ENCODE measurements at places on chromosomes 5 and 9.

- no peak for DNase-seq
Measured at GRCh38 chr9:91492237-91492636, 68.6 kb upstream of the NFIL3 start.

GRCh38 chr5:145699846-145700245, 135.3 kb downstream of the PRELID2 start:
- no peak for DNase-seq

GRCh38 chr5:157516006-157516405, 56.0 kb downstream of the NIPAL4 start:
- no peak for DNase-seq

DNA sequence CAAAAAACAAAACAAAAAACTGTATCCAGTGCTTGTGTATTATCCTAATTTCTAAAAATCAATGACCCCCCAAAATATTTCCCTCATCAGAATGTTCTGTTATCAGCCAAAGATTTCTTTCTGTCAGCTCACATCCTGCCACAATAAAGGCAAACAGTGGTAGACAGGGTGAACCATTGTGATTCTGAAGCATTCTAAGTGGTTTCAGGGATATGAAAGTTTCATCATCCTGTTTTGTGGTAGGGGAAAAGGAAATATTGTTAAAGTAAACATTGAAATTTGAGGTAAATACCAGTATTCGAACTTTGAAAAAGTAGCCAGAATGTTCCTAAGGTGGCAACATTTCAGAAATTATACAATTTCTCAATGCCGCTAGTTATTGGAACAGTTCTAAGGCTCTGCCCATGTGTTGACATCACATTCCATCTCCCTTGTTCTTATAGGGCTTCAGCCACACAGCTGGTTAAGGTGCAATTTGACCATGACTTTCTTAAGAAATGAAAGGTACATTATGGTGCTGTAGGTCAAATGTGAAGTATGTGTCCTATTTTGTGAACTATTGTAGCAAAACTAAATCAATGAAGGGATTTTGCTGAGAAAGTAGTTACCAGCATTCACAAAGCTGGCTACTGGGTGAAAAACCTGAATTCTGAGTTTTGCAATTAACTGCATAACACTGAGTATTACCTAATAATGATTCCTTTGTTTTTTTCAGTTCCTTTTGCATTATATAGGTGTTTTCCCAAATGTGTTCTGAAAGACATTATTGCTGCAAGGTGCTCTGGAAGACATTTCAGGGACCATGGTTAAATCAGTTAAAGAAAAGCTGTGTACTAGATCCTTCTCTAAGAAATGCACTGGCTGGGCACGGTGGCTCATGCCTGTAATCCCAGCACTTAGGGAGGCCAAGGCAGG, 107.6 kb upstream of the RASGRF2 start:
- DNase-seq: no peak

DNA sequence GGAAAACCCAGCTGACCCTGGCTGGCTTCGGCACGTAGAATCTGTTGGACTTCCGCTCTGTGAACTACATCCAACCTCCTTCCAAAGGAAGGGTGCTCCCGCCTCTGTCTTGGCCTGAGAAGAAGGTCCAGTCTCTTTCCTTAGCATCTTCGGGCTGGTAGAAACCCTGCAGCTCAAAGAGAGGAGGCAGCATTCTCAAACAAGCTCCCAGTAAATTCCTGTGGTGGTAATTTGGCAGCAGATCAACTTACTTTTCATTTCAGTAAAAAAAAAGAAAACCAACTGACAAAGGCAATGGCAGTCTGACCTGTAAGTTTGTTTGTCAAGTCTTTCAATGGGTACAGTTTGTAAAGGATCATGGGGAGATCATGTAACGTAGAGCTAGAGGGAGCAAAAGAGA, 176.7 kb downstream of the MED10 start:
- no peak for DNase-seq

DNA sequence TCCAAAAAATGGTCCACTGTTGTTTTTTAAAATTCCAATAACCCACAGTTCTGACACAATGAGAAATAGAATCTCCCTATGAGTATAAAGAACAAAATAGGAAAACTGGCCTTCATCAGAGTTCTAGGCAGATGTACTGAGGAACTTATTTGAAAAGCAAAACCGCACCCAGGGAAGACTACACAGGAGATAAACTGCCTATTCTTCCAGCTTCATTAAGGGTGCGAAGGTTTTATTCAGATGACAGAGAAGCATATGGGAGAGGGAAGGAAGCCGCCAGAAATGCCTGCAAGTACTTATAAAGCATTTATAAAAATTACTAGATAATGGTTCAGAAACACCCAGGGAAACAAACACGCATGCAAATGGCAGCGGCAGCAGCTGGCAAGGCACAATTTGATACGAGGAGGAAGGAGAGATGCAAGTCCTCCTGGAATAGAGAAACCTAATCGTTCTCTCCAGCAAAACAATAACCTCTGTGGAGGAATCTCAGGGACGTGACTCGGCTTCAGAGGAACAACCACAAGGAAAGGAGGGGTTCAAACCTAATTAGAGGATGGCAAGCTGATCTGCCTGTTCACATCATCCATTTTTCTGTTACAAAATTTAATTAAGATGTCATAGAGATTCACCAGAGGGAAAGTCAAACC, 9.0 kb downstream of the TTLL11 start:
- DNase-seq: no peak

Data from anterior cingulate cortex (tissue), 58 donors.